Stimulated activated CD4-positive, alpha-beta T cell treated with anti-CD3 and anti-CD28 coated beads, TNF-alpha, amount 100 ng/mL, for 48 hours (primary cell): ENCODE measurements at places on chromosomes 7 and 10.

DNA sequence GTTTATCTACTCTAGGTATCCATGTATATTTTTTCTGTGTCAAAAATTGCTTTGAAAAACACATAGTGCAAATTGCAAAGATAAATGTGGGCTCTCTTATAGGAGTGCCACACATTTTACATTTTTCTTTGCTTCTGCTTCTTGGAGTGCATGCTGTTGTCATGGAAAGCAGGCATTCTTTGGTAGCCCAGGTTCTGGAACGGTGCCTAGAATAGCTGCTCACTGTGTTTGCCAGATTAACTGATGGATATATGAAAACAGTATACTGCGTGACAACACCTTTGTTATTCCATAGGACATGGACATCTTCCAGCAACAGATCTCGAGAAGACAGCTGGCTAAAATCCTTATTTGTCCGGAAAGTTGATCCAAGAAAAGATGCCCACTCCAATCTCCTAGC lies 13.4 kb downstream of the NIPSNAP2 start:
- no peak for DNase-seq

DNA sequence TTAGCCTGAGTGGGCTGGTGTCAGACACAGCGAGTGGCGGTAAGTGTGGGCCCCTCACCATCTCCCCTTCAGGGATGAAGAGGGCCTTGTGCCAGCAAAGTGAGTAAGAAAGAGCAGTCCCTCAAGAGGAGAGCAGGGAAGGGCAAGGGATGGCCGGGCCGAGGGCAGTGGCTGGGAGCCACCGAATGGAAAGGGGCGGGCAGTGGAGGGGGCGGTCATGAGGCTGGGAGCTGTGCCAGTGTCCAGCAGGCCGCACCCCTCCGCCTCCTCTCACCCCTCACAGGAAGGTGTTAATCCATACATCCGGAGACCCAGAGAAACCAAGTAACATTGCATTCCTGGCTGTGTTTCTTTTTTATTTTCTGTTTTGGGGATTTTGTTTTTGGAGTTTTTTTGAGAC lies 28.6 kb upstream of the RASGEF1A start:
- no peak for DNase-seq

DNA sequence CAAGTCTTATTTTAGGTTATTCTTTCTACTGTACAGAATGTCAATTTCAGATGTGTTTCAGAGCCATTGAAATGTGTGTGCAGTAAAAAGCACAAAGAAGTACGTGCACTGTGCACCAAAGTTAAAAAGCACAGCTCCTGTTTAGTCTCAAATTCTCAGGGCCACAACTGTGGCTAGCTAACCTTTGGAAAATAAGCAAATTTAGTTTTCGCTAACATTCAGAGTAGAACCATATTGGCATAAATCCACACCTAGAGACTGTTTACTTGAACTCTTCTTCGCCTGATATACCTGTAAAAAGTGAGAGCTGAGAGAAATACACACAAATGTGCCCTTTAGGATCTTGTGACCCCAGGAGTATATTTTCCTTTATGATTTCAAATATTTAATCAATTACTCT lies 353.9 kb downstream of the TFEC start:
- DNase-seq, result no peak

GRCh38 chr10:94146313-94146712 lies 152.6 kb downstream of the PLCE1 start:
- no peak for DNase-seq

- no peak for DNase-seq
These were observed 23.0 kb upstream of the CEP41 start for GRCh38 chr7:130463553-130464434.

GRCh38 chr10:18684416-18684815 lies 25.2 kb downstream of the ARL5B start:
- DNase-seq, result no peak

DNA sequence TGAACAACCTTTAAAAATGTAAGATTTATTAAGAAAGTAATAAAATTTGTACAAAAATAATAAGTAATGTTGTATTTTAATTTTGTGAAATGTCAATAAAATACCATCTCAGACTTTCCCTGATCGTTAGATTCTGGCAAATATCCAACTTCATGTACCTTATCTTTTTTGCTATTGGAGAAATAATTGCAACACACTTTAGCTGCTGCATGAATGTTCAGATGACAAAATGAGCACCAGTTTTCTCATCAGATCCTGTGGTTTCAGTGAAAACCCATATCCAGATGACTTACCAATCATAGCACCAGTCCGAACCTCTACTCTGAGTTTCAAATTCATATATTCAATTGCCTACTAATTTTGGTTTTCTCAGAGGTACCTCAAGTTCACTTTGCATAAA lies 69.9 kb downstream of the CASD1 start:
- no peak for DNase-seq

- DNase-seq, result no peak
These were observed 45.7 kb downstream of the SEM1 start for GRCh38 chr7:96663871-96664445.
